RCC 7860 (cell line): ENCODE measurements at places on chromosomes 16 and 17.

- peak; percentile 77 for DNase-seq
Measured at GRCh38 chr16:15509593-15510535, 75.5 kb downstream of the BMERB1 start.

DNA sequence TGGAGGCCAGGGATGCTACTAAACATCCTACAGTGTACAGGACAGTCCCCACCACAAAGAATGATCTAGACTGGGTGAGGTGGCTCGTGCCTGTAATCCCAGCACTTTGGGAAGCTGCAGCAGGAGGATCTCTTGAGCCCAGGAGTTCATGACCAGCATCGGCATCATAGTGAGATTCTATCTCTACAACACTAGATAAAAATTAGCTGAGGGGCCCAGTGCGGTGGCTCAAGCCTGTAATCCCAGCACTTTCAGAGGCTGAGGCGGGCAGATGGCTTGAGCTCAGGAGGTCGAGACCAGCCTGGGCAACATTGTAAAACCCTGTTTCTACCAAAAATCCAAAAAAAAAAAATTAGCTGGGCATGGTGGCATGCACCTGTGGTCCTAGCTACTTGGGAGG is 5.4 kb upstream of the ZNF500 start:
- DNase-seq, result no peak

- DNase-seq, result peak; percentile 22
Measured at GRCh38 chr16:24851700-24852099, 5.9 kb downstream of the SLC5A11 start.

DNA sequence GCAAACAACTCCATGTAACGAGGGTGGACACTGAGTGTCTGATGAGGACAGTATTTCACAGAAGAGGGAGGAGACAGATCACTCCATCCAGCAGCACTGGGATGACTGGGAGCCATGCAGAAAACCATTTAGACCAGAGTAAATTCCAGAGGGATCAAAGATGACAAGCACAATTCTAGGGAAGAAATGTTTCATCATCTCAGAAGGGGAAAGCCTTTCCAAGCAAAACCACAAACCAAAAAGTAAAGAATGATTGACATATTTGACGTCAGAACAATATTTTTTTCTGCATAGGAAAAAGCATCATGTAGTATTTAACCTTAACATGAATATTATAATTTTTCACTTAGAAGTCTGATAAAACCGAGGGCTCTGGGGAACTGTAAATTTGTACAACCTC is 4.8 kb downstream of the DNASE1 start:
- DNase-seq, result no peak

DNA sequence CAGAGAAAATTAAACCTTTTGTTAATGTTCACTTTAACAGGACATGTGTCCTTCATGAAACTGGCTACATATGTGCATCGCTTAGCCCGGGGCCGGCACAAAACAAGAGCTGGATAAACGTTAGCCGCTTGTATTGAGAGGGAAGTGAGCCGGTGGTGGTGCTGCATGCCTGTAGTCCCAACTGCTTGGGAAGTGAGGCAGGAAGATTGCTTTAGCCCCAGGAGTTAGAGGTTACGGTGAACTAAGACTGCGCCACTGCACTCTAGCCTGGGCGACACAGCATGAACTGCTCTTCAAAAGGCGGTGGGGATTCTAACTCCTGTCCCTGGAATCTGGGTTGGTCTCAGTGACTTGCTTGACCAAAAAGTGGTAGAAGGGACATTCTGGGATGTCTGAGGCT is 15.0 kb upstream of the SPHK1 start:
- no peak for DNase-seq

GRCh38 chr16:84925092-84925772 is 86.1 kb downstream of the ZDHHC7 start:
- no peak for DNase-seq

- no peak for DNase-seq
Measured at GRCh38 chr16:79339863-79340262, 260.7 kb downstream of the MAF start.

GRCh38 chr16:11677451-11677951 is 9.2 kb downstream of the SNN start:
- peak; percentile 82 for DNase-seq

DNA sequence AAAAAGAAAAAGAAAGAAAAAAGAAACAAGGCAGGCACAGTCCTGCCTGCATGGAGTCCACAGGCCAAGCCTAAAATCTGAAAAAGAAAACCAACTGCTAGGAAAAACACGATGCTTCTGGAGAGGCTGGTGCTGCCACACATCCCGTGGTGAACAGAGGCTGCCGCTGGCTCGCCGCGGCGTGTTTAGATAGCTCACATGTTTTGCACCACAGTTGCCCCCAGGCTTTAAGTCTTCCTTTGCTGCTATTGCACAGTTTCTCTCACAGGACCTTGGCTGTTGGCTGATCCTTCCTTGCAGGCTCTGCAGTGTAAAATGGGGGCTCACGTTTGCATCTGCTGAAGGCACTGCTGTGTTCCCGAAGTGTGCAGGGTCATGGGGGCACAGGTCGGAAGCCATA is 8.6 kb downstream of the SLC6A4 start:
- no peak for DNase-seq

DNA sequence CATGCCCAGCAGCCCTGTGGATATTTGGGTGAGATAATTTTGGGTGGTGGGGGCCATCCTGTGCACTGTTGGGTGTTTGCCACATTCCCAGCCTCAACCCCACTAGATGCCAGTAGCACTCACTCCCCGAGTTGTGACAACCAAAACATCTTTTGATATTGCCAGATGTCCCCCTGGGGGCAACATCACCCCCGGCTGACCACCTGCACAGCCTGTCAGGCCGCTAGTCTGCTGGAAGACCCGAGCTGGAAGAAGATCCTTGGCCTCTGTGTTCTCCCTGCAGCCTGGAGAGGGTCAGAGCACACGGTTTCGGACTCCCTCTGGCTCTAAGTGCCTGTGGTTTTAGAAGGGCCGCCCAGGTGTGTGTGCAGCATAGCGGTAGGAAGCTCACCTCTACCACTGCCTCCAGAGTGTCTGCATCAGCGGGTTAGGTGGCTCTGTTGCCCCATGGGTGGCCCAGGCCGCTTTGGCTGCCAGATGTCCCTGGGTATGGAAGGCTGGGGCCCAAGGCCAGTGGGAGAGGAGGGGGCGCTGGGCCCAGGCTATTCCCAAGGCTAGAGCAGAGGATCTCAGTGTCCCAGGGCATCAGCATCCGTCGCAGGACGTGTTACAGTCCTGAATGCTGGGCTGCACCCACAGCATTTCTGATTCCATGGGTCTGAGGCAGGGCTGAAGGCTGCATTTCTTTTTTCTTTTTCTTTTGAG is 195.8 kb upstream of the GSE1 start:
- DNase-seq, result no peak

DNA sequence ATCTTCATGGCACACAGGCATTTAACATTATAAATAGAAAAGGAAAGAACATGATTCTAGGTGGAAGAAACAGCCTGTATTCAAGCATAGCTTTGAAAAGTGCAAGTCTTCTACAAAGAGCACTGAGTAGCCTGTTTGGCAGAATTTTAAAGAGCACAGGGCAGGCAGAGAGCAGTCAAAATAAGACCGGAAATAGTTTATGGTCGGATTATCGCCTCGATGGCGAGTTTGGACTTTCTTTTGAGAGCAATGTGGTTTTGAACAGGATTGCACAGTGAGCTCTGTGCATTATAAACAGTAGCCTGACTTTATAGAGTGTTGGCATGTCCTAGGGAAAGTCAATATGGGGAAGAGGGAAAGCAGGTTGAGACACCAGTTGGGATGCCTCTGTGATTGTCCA is 6.2 kb upstream of the TMEM100 start:
- DNase-seq, result no peak

GRCh38 chr16:86297866-86298757 is 212.2 kb upstream of the FOXF1 start:
- no peak for DNase-seq

GRCh38 chr16:67993207-67994039 is 5.9 kb downstream of the DPEP2 start:
- peak; percentile 56 for DNase-seq
